ENCODE measurements at places on chromosomes 2 and 18.

DNA sequence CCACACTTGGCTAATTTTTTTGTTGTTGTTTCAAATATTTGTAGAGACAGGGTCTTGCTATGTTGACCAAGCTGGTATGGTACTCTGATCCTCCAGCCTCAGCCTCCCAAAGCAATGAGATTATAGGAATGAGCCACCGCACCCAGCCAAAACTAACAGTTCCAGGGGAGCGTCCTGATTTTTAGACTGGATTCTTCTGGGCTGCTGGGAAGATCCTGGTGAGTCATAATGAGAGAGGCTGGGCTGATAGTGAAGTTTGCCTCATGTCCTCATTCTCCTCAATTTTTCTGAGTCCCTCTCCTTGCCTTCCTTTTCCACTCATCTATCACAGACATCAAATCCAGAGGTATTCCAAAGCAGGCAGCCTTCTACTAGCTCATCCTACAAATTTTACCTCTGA lies 81.3 kb downstream of the VSNL1 start:
- DNase-seq = no peak

GRCh38 chr18:34837769-34838272 lies 127.7 kb downstream of the DTNA start:
- no peak for DNase-seq

DNA sequence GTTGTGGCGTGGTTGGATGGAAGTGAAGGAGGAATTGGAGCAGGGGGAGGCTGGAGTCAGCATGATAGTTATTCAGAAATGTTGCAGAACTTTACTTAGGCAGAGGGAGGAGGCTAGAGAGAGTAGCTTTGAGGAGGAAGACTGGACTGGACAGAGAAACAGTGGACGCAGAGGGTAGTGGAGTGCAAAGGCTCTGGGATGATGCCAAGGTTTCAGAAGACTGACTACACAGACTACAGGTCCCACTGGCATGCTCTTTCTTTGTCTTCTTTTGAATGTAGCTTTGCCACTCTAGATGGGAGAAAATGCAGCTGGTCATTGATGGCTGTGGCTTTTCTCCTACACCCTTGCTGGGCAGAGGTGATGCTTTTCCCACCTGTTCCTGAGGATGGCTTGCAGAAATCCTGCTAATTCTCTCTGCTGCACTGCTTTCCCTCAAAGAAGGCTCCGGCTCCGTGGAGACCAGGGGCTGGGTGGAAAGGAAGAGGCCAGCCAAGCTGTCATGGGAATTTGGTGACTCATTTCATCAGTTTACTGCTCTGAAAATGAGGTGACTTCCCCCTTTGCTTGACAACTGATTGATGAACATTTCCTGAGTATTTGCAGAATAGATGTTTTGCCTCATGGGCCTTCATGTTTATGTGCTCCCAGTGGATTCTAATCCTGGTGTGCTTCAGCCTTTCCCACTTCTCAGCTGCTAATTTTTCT lies 42.4 kb downstream of the MEIS1 start:
- no peak for DNase-seq

- no peak for DNase-seq
Measured at GRCh38 chr2:37631292-37631691, 40.1 kb downstream of the CDC42EP3 start.

GRCh38 chr2:231581328-231581727 lies 11.3 kb upstream of the TEX44 start:
- DNase-seq = no peak

DNA sequence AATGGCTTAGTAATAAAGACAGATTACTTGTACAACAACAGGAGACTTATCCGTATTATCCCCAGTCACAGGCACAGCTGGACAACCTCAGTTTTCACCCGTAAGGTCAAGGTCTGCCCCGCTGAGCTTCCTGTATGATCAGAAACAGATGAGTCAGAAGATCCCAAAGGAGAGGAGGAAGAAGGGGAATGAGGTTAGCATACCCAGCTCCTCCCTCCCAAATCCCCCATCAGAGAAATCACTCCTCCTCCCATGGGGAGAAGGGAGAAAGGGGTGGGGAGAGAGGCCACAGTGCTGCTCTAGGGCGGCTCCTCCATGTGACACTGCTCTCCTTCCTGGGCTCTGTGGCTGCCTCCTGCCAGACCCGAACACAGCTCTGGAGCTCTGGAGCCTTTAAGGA lies 53.8 kb upstream of the SPTBN1 start:
- DNase-seq = no peak

- DNase-seq = no peak
Measured at GRCh38 chr2:108383146-108383830, 5.5 kb downstream of the SULT1C4 start.

GRCh38 chr2:128388499-128388941 lies 69.9 kb upstream of the HS6ST1 start:
- no peak for DNase-seq

DNA sequence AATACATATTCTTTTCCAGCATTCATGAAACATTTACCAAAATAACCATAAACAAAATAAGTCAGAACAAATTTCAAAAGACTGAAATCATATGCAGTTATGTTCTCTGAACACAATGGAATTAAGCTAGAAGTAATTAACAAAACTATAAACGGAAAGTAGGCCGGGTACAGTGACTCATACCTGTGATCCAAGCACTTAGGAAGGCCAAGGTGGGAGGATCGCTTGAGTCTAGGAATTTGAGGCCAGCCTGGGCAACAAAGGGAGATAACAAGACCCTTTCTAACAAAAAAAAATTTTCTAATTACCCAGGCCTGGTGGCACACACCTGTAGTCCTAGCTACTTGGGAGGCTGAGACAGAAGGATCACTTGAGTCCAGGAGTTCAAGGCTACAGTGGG lies 14.9 kb downstream of the ATAD2B start:
- DNase-seq = no peak

DNA sequence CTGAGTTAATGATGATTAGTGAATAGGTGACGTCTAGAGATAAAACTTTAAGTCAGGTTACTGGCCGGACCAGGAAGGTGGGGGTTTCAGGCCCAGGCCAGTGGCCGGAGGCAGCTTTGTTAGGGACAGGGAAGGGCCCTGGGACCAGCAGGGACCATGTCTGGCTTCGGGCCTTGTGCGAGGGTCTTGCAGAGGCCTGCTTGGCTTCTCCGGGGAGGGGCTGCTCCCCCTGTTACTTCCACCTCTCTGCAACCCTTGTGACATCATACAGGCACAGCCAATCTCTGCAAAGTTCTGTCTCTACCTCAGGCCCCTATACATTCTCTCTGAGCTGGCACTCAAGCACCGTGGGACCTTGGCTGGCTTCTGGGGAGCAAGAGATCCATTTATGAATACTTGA lies at the start of gene ALLC:
ALLC (plus strand) TSS at position 320 of the 400 bp plus-strand sequence. CDS start 12,958 bp downstream, outside the sequence.
- DNase-seq = no peak

DNA sequence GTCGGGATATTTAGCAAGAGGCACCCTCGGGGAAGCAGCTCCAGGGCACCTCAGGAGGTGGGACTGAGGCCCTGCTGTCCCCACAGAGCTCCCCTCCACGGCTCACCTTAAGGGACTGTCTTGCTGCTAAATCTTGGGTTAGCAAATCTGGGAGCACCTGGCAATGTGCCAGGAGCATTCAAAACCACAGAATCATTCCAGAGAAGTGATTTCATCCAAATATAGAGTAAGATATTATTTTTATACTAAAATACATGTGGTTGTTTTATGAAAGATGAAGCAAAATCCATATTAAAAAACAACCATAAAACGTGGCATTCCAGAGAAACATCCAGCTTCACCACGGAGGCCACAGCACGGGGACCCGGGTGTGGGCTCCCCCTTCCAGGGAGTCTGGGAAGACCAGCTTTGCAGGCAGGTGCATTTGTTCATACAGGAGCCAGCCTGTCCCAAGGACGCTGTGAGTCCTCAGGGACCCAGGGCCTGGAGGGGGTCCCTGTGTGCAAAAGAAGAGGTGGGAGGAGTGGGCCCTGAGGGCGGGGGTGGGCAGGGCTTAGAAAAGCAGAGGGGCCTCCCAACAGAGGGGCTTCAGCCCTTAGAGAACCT lies 16.3 kb downstream of the HS1BP3 start:
- no peak for DNase-seq

DNA sequence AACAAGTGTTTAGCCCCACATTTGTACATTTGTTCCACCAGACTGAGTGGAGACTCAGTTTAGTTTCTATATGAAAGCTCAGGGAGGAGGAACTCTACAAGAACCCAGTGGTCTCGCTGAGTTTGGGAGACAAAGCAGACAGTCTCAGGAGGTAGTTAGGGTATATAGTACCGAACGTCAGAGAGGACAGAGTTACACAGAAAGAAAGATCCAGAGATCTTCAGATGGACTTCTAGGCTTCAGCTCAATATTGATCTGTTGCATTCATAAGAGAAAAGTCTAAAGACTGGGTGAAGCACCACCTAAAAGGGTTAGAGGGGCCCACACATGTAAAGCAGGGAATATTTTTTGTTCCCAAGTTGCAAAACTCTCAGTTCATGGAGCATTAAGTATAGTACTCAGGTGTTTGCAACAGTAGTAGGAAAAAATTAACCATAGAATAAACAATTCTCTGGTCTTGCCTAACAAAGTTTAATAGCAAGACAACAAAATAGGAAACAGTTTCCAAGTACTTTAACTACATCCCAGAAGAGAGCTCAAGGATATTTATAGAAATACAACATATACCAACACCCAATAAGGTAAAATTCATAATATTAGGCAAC lies 4.2 kb downstream of the TFPI start:
- DNase-seq = no peak

DNA sequence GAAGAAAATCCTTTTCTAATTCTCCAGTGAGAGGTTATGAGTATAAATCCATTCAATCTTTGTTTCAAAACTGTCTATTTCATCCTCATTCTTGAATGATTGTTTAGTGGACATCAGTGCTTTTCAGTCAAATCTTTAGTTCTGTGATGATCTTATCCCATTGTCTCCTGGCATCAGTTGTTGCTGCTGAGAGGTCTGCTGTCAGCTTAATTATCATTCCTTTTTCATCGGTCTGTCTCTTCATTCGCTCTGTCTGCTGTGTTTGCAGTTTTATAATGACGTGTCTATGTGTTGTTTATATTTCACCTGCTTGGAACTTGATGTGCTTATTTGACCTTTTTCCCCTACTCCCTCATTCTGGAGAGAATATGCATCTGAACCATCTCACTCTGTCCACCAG lies 69.2 kb upstream of the GLI2 start:
- no peak for DNase-seq

- no peak for DNase-seq
Measured at GRCh38 chr18:56444201-56444600, 194.2 kb downstream of the TXNL1 start.

DNA sequence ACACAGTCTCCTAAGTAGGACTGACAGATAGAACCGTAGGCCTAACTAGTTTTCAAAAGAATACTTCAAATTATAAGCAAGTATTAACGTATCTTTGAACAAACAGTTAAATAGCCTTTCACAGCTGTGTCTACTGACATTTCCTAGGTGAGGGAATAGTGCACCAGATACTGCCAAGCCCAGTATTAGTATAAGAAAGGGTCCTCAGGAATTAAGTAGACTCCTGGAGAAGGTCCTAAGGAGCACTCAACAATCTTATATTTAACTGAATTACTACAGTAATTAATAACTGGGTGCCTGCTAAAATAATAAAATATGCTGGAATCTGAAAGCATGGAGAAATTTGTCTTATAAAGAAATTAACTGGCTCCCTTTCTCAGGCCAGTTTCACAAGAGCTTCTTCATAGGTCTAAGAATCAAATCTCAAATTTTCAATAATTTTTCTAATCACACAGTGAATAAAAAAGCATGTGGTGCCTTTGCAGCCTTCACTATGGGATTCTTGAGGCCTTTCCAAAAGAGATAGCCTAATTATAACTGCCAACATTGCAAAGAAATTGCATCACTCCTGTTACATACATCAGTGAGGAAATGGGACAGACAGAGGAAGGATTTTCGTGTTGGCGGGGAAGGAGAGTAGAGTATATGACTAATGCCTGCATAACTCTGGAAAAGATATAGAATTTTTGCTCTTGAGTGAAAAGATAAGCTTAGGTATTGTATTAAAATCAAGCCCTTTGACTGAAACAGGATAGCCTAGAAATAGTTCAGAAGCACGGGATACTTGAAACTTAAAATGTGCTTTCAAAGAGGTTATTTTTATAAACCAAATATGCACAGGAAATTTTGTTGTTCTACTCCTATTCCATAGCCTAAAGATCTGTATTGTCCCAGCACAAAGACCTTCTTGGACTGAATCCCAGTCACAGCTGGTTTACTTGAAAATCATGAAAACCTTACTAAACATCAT lies 228.6 kb upstream of the STK17B start:
- no peak for DNase-seq

DNA sequence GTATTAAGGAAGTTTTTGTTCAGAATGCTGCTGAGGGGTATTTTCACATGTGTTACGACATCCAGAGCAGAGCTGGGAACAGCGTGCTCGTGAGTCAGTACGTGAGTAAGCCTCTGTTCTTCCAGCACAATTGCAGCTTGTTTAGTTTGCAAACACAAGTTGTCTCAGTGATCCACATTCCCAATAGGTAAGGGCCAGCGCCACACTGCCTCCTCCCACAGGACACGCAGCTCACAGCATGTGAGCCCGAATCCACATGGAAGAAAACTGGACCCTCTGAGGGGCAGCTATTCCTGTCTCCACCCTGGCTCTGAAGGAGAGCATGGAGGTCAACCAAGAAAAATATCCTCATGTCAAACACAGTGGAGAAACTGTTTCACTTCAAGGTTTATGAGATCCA lies 173.9 kb upstream of the PID1 start:
- DNase-seq = no peak

DNA sequence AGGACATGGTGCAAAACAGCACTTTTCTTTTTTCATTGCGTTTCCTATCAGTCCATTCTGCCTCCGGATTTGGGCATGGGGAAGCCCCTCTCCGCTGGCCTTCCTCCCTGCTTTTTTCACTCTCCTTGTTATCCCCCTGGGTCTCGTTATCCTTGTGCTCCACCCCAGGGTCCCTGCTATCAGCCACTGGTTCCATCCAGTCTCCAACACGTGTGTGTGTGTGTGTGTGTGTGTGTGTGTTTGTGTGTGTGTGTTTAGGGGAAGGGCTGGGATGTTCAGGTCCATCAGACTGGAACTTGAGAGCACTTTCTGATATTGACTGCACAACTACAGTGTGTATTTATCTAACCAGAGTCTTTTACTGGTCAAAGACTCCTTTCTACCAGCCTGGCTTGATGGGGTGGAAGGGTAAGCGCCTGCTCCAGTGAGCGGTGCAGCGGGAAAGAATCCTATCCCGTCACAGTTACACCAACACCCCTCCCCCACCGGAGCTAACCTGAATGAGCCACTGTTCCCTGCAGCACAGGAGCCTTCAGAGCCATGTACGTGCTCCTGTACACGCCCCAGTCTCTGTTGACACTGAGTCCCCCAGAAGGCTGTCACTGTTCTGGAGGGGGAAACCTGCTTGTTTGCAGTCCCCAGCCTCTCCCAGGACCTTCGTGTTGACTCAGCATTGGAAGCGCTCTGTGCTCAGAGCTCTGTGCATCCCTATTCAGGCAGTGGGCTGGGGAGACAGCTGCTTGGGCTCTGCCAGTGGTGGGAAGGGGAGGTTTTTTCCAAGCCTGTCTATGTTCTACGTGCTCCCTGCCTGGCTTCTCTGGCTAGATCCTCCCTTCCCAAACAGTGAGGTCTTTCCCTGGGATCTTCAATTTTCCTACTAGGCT lies 4.6 kb downstream of the INHA start:
- DNase-seq = no peak

GRCh38 chr2:136191041-136191440 lies 73.1 kb upstream of the CXCR4 start:
- no peak for DNase-seq
